ENCODE measurements at places on chromosomes 7 and 10.

- DNase-seq: no peak
These were observed 169.2 kb downstream of the NOC3L start for GRCh38 chr10:94193466-94193924.

DNA sequence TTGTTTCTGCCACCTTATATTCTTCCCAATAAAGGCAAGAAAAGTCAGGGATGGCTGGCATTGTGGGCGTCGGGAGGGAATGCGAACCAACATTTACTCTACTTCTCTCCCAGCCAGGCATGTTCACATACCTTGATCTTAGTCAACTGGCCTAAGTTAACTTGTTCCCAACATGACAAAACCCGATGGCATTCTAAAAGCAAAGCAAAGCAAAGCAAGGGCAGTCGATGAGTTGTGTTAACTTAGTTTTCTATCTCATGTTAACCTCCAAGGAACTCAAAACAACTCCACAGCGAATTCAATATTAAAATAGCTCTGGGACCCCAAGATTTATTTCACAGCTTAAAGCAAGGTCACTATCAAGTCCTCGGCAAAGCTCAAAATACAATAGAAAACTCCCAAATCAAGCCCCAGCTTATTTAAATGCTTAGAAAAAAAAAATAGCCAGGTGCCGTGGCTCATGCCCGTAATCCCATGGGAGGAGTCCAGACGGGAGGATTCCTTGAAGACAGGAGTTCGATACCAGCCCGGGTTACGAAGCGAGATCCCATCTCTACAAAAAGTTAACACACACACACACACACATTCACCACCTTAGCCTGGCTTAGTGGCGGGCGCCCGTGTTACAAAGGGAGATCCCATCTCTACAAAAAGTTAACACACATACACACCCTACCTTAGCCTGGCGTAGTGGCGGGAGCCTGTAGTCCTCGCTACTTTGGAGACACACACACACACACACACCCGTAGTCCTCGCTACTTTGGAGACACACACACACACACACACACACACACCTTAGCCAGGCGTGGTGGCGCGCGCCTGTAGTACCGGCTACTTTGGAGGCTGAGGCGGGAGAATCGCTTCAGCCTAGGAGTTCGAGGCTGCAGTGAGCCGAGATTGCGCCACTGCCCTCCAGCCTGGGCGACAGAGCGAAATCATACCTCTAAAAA lies 901 bp upstream of the CCNY start:
- no peak for DNase-seq

GRCh38 chr10:104735036-104735756 lies 94.1 kb downstream of the SORCS3 start:
- DNase-seq: peak; percentile 11

DNA sequence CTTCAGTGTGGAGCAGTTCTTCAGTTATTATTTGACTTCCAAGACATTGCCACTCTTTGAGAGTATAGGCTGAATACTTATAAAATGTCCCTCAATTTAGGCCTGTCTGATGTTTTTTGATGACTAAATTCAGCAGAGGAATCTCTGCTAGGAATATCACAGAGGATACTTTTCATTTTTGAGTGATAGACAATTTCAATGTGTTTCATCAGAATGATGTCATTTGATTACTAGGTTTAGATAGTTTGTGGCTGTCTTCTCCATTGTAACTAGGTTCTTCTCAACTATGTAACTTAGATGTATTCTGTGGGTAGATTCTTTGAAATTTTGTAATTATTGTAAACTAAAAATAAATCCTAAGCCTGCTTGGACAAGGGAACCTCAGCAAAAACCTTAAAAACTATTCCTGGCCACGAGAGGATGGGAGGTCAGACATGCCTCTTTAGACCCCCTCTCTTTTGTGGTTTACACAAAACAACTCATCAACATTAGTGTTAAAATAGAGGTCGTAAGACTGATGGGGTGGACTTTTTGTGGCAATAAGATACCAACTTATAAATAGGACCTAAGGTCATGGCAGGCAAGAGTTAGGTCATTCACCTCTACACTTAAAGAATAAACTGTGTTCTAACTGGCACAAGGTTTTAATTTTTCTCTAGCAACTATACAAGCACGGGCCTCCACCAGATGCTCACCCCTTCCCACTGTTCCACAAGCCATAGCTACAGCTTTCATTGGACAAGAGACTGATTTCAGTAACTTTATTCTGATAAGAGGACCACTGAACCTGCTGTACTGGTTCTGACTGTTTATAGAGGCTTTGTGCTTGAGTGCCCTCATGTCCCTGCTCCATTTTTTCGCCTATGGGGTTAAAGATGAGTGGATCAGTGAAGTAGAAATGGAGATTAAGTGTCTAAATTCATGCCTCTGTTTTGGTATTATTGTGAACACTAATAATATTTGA lies 33.7 kb downstream of the CYP2C8 start:
- DNase-seq: no peak

GRCh38 chr7:94375691-94376090 lies 19.0 kb upstream of the COL1A2 start:
- DNase-seq: no peak
